NCI-H1048 (cell line): ENCODE measurements at places on chromosomes 1 and 21.

GRCh38 chr1:23122023-23122748, 46.5 kb downstream of the LUZP1 start:
- DNase-seq = no peak

DNA sequence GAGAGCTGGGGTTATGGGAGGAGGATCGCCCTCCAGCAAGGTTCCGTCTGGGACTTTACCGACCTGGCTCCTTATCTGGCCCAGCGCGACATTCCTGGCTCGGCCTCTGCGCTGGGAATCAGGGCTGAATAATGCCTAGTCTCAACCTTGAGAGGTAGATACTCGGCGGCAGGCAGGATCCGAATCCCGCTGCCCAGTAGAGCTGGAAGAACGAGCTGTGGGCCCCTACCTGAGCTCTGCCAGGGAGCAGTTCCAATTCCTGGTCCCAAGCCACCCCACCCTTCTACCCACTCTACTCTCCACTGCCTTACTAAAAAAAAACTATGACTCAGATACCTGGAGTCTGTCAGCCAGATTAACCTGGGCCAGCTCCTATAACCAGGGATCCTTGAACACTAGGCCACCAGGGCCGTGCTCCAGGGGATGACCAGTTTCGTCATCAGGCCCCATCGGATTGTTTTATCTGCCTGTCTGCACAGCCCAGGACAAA, 53.6 kb downstream of the RHBG start:
- no peak for DNase-seq

GRCh38 chr1:202794051-202794740, 14.0 kb downstream of the KDM5B start:
- DNase-seq = no peak

- DNase-seq = no peak
Observed at GRCh38 chr1:201637282-201638079, 98.6 kb downstream of the NAV1 start.

GRCh38 chr1:234154320-234155251, 218.7 kb upstream of the COA6 start:
- peak; percentile 66 for DNase-seq
